Umbilical cord (tissue), 2 donors: ENCODE measurements at places on chromosomes 7 and 10.

DNA sequence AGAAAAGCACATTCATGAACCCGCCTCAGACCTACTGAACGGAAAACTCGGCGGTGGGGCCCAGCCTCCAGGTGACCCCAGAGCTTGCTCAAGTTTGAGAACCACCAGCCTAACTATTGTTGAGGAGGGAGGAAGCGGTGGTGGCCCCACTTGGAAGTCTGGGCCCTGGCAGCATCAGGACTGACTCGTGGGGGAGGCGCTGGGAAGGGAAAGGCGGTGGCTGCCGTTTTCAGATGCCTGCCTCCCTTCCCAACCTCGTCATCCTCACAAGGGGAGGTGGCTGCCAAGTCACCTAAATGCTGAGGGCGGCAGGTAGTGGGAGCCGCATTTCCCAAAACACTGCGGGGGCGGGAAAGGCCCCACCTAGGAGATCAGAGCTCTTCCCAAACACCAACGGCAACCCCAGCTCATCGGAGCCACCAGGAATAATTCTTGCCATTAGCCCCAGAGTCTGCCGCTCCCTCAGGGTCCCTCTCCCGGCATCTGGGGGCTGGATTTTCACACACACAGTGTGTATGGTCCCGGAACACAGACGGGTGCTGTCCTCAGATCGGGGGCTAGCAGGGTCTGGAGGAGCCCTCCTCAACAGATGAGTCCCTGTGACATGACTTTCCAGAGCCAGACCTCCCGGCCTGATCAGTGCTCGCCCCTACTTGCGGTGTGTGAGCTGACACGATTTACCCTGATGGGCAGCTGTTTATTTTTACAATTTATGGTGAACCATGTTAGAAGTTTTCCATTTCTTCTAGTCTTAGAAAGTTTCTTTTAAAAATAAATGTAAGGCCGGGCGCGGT lies 31.3 kb downstream of the PRKAG2 start:
- DNase-seq, result no peak

GRCh38 chr10:14253079-14253478 lies 77.6 kb downstream of the FRMD4A start:
- no peak for DNase-seq

DNA sequence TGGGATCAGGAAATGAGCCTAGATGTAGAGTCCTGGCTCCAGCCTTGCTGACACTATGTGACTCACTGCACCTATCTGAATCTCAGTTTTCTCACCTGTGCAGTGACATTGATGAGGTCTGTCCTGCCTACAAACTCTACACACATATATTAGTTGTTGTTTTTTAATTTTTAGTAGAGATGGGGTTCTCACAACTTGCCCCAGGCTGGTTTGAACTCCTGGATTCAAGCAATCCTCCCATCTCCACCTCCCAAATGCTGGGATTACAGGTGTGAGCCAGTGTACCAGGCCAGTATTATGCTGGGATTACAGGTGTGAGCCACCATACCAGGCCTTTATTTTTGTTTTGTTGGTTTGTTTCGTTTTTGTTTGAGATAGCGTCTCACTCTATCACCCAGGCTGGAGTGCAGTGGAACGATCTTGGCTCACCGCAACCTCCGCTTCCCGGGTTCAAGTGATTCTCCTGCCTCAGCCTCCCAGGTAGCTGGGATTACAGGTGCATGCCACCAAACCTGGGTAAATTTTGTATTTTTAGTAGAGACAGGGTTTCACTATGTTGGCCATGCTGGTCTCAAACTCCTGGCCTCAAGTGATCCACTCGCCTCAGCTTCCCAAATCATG lies 11.8 kb upstream of the DDIT4 start:
- DNase-seq, result no peak

DNA sequence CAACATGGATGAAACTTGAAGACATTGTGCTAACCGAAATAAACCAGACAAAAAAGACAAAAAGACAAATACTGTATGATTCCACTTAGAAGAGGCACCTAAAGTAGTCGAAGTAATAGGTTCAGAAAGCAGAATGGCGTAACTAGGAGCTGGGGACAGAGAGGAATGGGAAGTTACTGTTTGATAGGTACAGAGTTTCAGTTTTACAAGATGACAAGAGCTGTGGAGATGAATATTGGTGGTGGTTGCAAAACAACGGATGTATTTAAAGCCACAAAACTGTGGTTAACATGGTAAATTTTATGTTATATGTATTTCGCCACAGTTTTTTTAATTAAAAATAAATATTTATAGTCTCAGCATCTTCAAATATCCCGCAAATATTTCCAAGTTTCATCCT lies 64.1 kb upstream of the DIP2C start:
- DNase-seq, result no peak
